ENCODE measurements at places on chromosomes 1 and 21.

DNA sequence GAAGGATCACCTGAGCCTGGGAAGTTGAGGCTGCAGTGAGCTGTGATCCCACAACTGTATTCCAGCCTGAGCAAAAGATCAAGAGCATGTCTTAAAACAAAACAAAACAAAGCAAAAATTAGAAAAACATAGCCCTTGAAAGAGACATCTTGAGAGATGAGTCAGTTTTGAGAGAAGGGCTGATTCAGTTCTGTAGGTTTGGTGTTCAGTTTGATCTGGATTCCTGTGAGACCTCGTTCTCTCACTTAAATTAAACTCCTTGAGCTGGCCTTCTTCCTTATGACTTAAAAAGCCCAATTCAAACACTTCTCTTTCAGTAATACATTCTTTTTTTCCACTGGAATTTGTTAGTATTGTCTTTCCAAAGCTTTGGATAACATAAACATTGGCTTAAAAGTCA is 164.2 kb downstream of the NRIP1 start:
- DNase-seq = no peak

GRCh38 chr1:11318982-11319381 is 46.0 kb downstream of the UBIAD1 start:
- DNase-seq = no peak

DNA sequence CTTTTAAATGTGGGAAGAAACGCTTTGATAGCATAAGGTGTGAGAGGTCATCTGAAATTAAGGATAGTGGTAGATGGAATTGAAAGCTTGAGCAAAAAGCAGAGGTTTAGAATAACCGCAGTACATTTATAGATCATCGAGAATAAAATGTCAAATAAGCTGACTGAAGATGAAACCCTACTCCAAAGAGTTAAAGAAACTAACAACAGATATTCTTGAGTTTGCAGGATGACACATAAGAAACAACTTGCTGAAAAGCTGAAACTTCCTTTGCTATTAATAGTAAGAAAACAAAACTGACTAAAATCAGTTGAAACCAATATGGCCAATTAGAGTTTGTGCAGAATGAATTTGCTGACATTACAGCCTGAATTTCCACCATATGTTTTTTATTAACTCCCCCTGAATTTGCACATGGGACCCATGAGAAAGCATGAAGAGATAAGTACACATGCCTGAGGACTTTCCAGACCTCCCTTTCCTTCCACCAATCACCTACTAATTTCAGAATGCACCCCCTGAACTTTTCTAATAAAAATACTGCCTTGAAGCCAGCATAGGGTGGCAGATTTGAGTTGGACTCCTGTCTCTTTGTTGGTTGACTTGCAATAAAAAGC is 1.7 kb upstream of the C1orf185 start:
- DNase-seq = peak; percentile 48

DNA sequence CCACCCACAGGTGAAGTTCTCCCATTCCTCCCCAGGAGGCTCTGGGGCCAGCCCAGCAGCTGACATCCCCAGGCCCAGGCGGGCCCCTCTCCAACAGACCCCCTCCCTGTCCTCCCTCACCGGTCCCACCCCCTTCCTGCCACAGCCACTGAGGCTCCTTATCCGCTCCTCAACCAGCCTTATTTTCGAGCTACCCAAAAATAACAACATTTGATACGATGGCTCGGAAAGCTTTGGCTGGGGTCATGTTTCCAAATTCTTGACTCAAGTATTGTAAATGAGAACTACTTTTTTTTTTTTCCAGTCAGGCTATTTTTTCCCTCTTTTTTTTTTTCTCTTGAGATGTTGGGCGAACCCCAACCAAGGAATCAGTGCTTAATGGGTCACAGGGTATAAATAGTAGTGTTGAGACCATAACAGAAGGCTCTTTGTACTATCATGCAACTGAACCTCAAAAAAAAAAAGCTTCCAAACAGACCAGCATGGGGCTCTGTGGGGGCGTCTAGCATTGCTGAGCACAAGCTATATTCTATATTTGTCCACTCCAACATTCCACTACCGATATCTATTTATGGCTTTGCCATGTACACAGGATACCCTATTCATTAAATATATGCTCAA is 27.2 kb downstream of the IRF2BP2 start:
- DNase-seq = no peak

DNA sequence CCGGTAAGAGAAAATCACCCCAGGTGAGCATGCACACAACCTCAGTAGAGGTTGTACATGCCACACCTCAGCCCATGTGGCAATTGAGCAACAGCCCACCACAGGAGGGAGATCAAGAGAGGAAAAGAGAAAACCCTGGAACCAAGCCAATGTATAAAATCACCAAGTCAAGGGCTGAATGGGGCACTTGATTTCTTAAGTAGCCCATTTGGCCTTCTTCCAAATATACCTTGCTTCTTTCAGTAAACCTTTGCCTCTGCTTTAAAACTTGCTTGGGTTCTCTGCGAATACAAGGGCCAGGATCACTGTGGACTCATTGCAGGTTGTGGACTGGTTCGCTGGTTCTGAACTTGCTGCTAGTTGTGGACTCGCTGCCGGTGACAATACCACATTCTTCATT is 1814.0 kb downstream of the PLA2G4A start:
- DNase-seq = no peak

GRCh38 chr1:113770031-113770430 is 10.7 kb upstream of the PHTF1 start:
- DNase-seq = no peak

GRCh38 chr1:32623775-32624174 is 26.6 kb downstream of the ZBTB8OS start:
- no peak for DNase-seq

DNA sequence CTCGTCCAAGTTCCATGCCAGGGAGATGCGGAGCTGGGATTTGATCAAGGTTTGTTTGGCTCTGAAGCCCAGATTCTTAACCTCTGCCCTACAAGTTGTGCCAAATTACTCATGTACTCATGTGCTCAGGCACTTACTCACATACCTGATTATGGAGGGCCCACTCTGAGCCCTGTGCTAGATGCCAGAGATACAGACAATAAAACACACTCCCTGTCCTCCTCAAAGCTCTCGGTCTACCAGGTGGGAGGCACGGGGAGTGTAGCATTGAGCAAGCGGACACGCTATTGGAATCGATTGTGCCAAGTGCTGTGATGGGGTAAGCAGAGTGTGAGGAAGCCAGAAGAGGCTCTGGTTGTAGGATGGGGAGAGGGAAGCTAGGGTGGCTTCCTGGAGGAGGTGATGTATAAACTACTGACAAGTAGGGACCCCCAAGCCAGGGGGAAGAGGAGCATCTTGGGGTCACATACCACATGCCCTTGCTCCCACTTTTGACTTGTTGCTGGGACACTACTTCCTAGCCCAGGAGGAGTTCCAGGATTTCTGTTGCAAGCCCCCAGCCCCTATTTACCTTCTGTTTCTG is 49.8 kb upstream of the IFNLR1 start:
- no peak for DNase-seq

DNA sequence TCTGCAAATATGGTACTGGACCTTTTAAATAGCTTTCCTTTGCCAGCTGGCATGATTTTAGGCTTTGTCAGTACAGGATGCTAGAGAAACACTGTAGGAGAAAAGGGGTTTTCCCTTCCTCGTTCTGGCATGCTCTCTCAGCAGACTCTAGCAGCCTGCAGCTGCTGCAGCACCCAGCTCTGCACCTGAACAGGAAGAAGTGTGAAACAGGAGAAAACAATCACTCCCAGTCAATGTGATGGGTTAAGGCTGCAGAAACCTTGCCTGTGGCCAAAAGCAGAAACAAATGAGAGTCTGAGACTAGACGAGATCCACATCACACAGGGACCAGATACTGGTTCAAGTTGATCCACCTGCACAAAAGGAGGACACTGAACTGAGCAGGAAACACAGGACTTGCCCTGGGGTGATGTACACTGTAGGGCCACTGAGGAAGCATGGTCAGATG is 21.2 kb downstream of the OVGP1 start:
- DNase-seq = peak; percentile 64

DNA sequence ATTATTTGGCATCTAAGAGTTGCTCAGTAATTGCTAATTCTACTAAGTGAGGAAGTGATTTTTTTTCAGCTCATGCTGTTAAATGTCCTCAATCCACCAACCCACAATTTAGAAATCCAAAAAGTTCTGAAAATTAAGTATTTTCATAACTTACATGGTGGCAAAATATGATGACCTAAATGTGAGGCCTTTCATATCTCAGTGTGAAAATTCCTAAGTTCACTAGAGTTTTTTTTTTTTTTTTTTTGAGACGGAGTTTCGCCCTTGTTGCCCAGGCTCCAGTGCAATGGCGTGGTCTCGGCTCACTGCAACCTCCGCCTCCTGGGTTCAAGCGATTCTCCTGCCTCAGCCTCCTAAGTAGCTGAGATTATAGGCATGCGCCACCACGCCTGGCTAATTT is 5.6 kb downstream of the NUCKS1 start:
- DNase-seq = no peak

GRCh38 chr1:159867664-159868026 is 5.2 kb upstream of the VSIG8 start:
- DNase-seq = no peak

- no peak for DNase-seq
These were observed 187.0 kb upstream of the USP24 start for GRCh38 chr1:55402142-55402541.

GRCh38 chr21:15626031-15626430 is 103.8 kb upstream of the USP25 start:
- no peak for DNase-seq

DNA sequence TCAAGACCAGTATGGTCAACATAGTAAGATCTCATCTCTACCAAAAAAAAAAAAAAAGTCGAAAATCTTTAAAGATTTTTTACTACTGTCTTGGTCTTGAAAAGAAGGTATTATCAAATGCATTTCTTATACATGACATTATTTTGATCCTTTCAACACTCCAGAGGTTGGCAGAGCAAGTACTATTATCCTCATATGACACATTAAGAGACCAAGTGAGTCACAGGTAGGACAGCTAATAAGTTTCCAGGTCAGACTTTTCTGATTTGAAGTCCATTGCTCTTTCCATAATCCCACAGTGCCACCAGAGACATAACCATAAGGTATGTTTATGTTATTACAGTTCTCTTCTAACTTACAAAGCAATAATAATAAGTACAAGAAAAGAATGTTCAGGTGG is 15.2 kb downstream of the DBT start:
- no peak for DNase-seq

GRCh38 chr1:42690477-42691156 is 8.4 kb downstream of the YBX1 start:
- no peak for DNase-seq

- DNase-seq = no peak
These were observed 7.9 kb downstream of the GPR3 start for GRCh38 chr1:27400082-27400962.

GRCh38 chr1:86998727-86999126 is 84.3 kb downstream of the HS2ST1 start:
- DNase-seq = no peak

- no peak for DNase-seq
These were observed 103.9 kb downstream of the TGFBR3 start for GRCh38 chr1:91781901-91782622.

DNA sequence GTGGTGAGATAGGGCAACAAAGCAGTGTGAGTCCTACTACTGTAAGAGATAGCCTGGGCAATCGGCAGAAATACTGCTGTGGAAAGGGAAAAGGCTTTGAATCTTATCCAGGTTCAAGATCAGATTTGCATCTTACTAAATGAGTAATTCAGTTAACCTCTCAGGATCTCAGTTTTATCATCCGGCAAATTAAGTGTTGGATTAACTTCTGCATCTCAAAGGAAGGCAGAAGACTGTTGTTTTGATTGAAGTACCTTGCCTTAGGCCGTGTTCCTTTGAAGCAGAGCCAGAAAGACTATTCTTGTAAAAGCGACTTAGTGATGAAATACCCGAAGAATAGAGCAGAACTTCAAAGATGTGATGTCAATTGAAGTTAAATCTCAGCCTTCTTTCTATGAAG is 612.9 kb upstream of the USP24 start:
- no peak for DNase-seq

GRCh38 chr1:155192346-155193274 is 15.1 kb downstream of the THBS3 start:
- DNase-seq = no peak

DNA sequence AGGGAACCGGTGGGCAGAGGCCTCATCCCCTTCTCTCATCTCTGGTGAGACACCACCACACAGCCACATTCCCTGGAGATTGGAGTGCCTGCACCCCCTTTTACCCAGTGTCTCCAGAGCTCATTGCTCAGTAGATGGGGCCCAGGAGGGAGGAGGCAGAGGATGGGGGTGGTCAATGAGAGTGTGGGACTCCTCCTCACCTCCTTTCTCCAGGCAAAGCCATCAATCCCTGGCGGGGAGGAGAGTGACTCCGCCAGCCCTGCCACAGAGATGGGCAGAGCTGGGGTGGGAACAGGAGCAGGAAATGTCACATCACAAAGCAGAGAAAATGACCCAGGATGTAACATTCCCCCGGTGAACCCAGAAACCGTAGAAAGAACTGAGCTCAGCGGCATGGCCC is 117.2 kb downstream of the MATN1 start:
- no peak for DNase-seq

DNA sequence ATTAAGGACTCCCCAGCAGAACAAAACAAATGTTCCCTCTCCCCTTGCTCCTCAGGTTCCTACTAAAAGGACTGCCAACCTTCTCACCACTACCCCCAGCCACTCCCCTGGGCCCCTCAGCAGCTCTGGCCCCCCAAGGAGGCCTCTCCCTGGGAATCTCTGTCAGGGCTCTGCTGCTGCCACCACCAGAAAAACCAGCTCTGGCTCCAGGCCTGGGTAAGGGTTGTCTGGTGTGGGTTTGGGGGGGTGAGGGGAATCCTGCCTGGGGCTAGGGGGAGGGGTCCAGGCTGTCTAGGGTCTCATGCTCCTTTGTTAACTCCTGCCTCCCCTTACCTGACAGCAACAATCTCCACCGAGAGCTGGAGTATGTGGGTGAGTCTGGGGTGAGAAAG is 4.8 kb downstream of the NECTIN4 start:
- DNase-seq = no peak

GRCh38 chr1:78718566-78718965 is 68.9 kb downstream of the IFI44 start:
- no peak for DNase-seq

- no peak for DNase-seq
These were observed 17.9 kb upstream of the RAP1GAP start for GRCh38 chr1:21687081-21687529.

- DNase-seq = no peak
These were observed 1.2 kb upstream of the MOB3C start for GRCh38 chr1:46617833-46618232.

GRCh38 chr1:113605146-113605545 is 154.1 kb downstream of the PHTF1 start:
- no peak for DNase-seq

DNA sequence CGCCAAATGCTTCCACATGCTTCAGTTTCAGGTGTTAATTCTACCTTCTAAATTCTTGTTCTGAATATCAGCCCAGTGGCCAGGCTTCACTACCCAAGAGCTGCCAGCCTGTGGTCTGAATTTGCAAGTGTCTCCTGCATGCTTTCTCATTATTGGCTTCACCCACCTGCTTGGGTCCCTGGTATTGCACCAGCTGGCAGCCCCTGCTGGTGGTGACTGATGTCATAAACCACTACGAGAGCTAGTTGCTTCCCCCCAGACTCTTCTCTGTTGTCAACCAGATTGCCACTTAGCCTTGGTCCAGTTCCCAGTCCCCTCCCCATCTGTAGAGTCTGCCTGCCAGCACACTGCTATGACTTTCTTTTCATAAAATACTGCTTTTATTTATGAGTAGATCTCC is 197.7 kb upstream of the DUSP10 start:
- peak; percentile 60 for DNase-seq

All from GM06990 (cell line).